Stimulated activated naive CD4-positive, alpha-beta T cell treated with Interleukin-2 at 50 U/mL for 16 hours (primary cell): ENCODE measurements at places on chromosomes 6 and 20.

- DNase-seq: no peak
Observed at GRCh38 chr6:67362976-67363375, 1272.1 kb upstream of the ADGRB3 start.

GRCh38 chr20:8389381-8390036 is 257.4 kb downstream of the PLCB1 start:
- no peak for DNase-seq

DNA sequence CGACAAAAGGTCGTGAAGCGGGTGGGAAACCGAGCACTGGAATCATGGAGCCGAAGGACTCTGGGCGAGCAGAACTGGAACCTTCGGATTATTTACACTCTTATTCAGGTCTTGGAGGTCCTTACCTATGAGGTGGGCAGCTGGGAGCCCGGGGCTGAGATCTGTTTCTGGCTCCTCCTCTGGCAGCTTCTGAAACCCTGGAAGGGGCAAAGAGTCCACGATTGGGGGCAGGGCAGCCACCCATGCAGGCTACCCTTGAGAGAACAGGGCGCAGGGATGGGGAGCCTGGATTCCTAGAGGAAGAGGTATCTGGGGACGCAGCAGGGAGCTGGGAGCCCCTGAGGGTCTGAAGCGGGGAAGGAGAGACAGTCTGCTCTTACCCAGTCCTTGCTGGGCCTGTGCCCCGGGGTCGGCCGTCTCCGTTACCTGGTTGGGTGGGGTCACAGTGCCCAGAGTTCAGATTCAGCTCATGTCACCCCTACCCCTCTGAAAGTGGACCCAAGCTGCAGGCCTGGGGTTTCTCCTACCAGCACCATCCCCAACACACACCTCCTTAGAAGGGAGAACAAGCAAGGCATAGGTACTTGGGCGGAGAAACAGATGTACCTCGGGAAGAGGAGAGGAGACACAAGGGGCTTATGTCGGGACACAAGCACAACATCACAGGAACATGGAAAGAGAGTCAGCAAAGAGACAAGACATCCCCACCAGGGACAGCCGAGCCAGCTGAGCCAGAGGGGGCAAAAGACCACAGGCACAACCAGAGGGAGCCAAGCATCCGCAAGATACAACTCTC is 592 bp downstream of the LTB start:
- DNase-seq: no peak

GRCh38 chr20:49476016-49476355 is 6.5 kb downstream of the KCNB1 start:
- DNase-seq: no peak

DNA sequence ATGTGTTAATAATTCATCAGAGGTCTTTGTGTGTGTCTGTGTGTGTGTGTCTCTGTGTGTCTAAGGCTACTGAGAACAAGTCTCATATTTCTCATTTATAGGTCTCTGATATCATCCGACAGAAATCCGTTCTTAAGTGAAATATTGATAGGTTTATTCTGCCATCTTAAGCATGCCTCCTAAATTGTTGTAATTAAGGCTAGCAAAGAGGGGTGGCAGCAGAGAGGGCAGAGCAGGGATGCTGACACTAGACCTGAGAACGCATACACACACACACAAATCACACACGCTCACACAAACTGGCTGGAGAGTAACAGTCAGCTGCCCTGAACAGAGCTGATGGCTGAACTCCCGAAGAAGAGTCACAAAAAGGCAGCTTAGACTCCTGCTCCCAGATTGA is 84.9 kb upstream of the LRFN2 start:
- DNase-seq: no peak

GRCh38 chr6:146316175-146316495 is 227.5 kb upstream of the RAB32 start:
- no peak for DNase-seq
